Panc1 (cell line): ENCODE measurements at places on chromosomes 2 and 18. TPM values are rescaled to one million over a fixed set of nuclear protein-coding genes. Genes with fewer than 3 reads are reported as not detected.

Gene ITGB6
- 0.08 TPM for total RNA-seq

Gene HRH4
- total RNA-seq = not detected

- H3K27me3 ChIP-seq = no peaks in the 10 kb centered on the region
- H3K36me3 ChIP-seq = no peaks in the 10 kb centered on the region
- H3K4me1 ChIP-seq = no peaks in the 10 kb centered on the region
- H3K27ac ChIP-seq = no peak overlapping the region
- H3K4me3 ChIP-seq = no peak overlapping the region
Observed at GRCh38 chr2:146228466-146229058, 1616.3 kb upstream of the ACVR2A start.

Gene AMER3
- total RNA-seq = not detected

GRCh38 chr2:28496781-28497180 is 921 bp downstream of the PLB1 start:
- no peak for DNase-seq
- H3K36me3 ChIP-seq = no peaks in the 10 kb centered on the region
- no peak overlapping the region for H3K4me3 ChIP-seq
- H3K4me1 ChIP-seq = no peaks in the 10 kb centered on the region
- H3K27me3 ChIP-seq = no peaks in the 10 kb centered on the region
- no peak overlapping the region for H3K27ac ChIP-seq

- H3K4me3 ChIP-seq = no peak overlapping the region
- no peaks in the 10 kb centered on the region for H3K4me1 ChIP-seq
- H3K27me3 ChIP-seq = no peaks in the 10 kb centered on the region
- no peak for DNase-seq
- no peaks in the 10 kb centered on the region for H3K36me3 ChIP-seq
Observed at GRCh38 chr2:237451643-237452469, 35.2 kb upstream of the MLPH start.

GRCh38 chr18:74492259-74492658 is 3.9 kb upstream of the CNDP2 start:
- no peaks in the 10 kb centered on the region for H3K36me3 ChIP-seq
- peaks cover 5% of the 10 kb centered on the region for H3K4me1 ChIP-seq
- peaks cover 2% of the 10 kb centered on the region; the same call in 1 of the 2 replicates for H3K27me3 ChIP-seq
- H3K27ac ChIP-seq = no peak overlapping the region
- H3K4me3 ChIP-seq = no peak overlapping the region
- DNase-seq = no peak

GRCh38 chr2:240452462-240453256 is 17.2 kb downstream of the GPC1 start:
- H3K4me3 ChIP-seq = peak overlapping the region; percentile 43
- peak overlapping the region; percentile 71; the same call in 1 of the 2 replicates for H3K27ac ChIP-seq
- H3K27me3 ChIP-seq = no peaks in the 10 kb centered on the region
- no peaks in the 10 kb centered on the region for H3K36me3 ChIP-seq
- H3K4me1 ChIP-seq = peaks cover 55% of the 10 kb centered on the region
